Natural killer cell treated with Interleukin-12 subunit alpha and Interleukin-12 subunit beta and Interleukin-15 and Interleukin-18, amount 100 ng/mL, for 72 hours (primary cell): ENCODE measurements at places on chromosomes 2 and 18. TPM values are rescaled to one million over a fixed set of nuclear protein-coding genes. Genes with fewer than 3 reads are reported as not detected.

MZT2B gene
- total RNA-seq = 179 TPM

KCNG2 gene
- not detected for total RNA-seq

FIGN gene
- total RNA-seq = not detected

C2orf80 gene
- not detected for total RNA-seq

LYG2 gene
- not detected for total RNA-seq

DNA sequence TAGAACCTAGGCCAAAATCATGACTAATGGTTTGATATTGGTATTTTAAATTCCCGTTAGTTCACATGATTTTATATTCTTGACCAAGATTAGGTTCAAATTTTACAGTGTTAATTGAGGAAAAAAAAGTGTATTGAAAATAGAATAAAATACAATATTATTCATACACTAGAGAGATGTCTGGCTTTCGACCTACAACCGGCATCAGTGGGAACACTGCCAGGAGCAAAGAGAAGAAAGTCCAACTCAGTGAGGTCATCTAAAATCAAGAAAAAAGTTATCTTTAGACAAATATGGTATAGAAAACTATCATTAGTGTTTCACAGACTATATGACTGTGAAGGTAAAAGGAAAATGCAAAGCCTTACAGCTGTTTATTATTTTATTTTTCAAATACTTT, 81.5 kb downstream of the PIGN start:
- H3K27me3 ChIP-seq = no peaks in the 10 kb centered on the region
- DNase-seq = no peak
- no peaks in the 10 kb centered on the region for H3K4me1 ChIP-seq
- H3K27ac ChIP-seq = no peak overlapping the region
- H3K36me3 ChIP-seq = no peaks in the 10 kb centered on the region

GRCh38 chr2:86556508-86556907, 6.7 kb downstream of the CHMP3 start:
- no peak overlapping the region for H3K27ac ChIP-seq
- no peaks in the 10 kb centered on the region for H3K27me3 ChIP-seq
- DNase-seq = no peak
- H3K4me3 ChIP-seq = no peak overlapping the region

GRCh38 chr2:219636144-219636915, 8.9 kb downstream of the SLC4A3 start:
- no peaks in the 10 kb centered on the region for H3K36me3 ChIP-seq
- H3K27ac ChIP-seq = no peak overlapping the region
- H3K4me3 ChIP-seq = no peak overlapping the region
- no peak for DNase-seq
- peaks cover 6% of the 10 kb centered on the region for H3K4me1 ChIP-seq

DNA sequence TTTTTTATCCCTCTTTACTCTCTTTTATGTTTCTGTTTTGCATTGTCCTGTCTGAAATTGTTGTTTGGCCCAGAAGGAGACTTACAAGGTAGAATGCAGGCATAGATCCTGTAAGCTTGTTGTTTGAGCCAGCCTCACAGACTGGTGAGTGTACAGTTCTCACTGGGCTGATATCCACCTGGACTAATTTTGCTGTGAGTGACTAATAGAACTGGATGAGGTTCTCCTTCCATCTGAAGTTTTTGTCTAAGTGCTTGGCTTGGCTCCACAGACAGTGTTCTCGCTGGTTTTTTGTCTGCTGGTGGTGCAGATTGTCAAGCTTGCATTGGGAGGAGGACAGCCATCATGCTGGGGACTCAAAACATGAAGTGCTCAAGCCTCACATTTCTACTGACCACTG, 495.7 kb downstream of the TSN start:
- H3K36me3 ChIP-seq = no peaks in the 10 kb centered on the region
- no peaks in the 10 kb centered on the region for H3K4me1 ChIP-seq
- H3K27me3 ChIP-seq = no peaks in the 10 kb centered on the region
- H3K27ac ChIP-seq = no peak overlapping the region
- no peak overlapping the region for H3K4me3 ChIP-seq
- DNase-seq = no peak

- H3K36me3 ChIP-seq = peaks cover 5% of the 10 kb centered on the region
- peaks cover 4% of the 10 kb centered on the region for H3K4me1 ChIP-seq
- H3K27ac ChIP-seq = no peak overlapping the region
- no peaks in the 10 kb centered on the region for H3K27me3 ChIP-seq
- H3K4me3 ChIP-seq = no peak overlapping the region
- no peak for DNase-seq
Measured at GRCh38 chr2:260507-261161, 3.2 kb downstream of the SH3YL1 start.

- no peak for DNase-seq
- H3K27me3 ChIP-seq = peaks cover 13% of the 10 kb centered on the region
- no peaks in the 10 kb centered on the region for H3K4me1 ChIP-seq
- no peaks in the 10 kb centered on the region for H3K36me3 ChIP-seq
- no peak overlapping the region for H3K27ac ChIP-seq
Measured at GRCh38 chr18:62438402-62438801, 84.4 kb upstream of the ZCCHC2 start.

DNA sequence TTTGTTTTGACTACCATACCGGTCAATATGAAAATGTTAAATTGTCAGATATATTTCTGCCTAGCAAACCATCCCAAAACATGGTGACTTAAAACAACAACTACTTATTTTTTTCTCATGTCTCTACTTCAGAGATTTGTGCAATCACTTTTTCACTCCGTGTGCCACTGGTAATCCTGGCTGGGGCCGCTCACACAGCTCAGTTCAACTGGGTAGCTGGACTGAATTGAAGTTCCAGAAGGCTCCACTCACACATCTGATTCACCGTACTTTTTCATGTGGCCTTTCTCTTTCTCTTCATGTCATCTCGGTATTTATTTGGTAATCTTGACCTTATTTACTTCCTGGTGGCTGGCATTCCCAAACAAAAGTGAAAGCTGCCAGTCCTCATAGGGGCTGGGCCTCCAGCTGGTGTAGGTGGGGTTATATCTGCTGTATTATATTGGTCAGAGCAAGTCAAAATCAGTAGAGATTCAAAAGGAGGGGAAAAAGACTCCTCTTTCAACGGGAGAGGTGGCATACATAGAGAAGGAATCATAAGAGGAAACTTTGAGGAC, 513.9 kb upstream of the NXPH2 start:
- H3K27ac ChIP-seq = no peak overlapping the region
- H3K4me1 ChIP-seq = no peaks in the 10 kb centered on the region
- H3K27me3 ChIP-seq = no peaks in the 10 kb centered on the region
- H3K4me3 ChIP-seq = no peak overlapping the region

- H3K36me3 ChIP-seq = no peaks in the 10 kb centered on the region
- no peak for DNase-seq
Measured at GRCh38 chr2:60468382-60469085, 84.9 kb downstream of the BCL11A start.

- no peaks in the 10 kb centered on the region for H3K27me3 ChIP-seq
- H3K27ac ChIP-seq = peak overlapping the region; percentile 41
- DNase-seq = no peak
- H3K4me3 ChIP-seq = peak overlapping the region; percentile 65
- peaks cover 24% of the 10 kb centered on the region for H3K36me3 ChIP-seq
Measured at GRCh38 chr2:232772531-232772930, 3.8 kb downstream of the KCNJ13 start.

GRCh38 chr18:22422909-22423548, 5.3 kb upstream of the CTAGE1 start:
- H3K27me3 ChIP-seq = no peaks in the 10 kb centered on the region
- H3K4me1 ChIP-seq = no peaks in the 10 kb centered on the region
- DNase-seq = no peak
- H3K4me3 ChIP-seq = no peak overlapping the region
- H3K36me3 ChIP-seq = peaks cover 6% of the 10 kb centered on the region

DNA sequence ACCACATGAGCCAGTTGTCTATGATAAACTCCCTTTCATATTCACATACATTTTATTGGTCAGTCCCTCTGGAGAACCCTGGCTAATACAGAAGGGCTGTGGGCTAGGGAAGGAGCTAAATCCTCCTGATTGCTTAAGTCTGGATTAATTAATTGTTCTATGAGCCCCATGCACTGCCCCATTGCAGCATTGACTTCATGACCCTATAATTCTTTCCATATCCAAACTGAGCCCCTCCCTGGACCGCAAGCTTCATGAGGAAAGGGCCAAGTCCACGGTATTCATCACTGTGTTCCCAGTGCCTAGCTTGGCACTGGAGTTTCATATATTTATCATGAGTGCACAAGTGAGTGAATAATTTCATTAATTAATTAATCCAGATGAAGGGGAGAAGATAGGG, 124.0 kb downstream of the MBD2 start:
- DNase-seq = no peak
- no peak overlapping the region for H3K27ac ChIP-seq
- no peaks in the 10 kb centered on the region for H3K4me1 ChIP-seq

DNA sequence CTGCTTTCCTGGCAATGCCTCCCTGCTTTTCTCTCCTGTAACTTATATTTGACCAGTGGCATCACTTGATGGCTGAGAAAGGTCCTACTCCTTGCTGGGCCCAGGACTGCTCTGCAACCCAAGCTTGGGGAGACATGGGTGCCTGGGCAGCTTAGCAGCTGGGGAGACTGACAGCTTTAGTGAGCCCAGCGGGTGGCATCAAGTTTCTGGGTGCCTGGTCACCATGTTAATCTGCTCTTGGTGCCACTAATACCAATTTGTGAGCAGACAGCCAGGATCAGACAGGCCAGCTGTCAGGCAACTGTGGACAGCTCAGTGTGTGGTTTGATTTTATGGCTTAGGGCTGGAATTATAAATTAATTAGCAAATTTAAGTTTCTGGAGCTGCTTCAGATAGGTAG, 144.8 kb upstream of the GLI2 start:
- no peaks in the 10 kb centered on the region for H3K36me3 ChIP-seq
- H3K27ac ChIP-seq = no peak overlapping the region
- no peaks in the 10 kb centered on the region for H3K4me1 ChIP-seq
- no peak for DNase-seq

GRCh38 chr2:73285159-73285739, 971 bp upstream of the FBXO41 start:
- H3K27ac ChIP-seq = peak overlapping the region; percentile 36
- H3K36me3 ChIP-seq = no peaks in the 10 kb centered on the region
- H3K27me3 ChIP-seq = peaks cover 15% of the 10 kb centered on the region
- peaks cover 23% of the 10 kb centered on the region for H3K4me1 ChIP-seq
- no peak for DNase-seq

- H3K4me3 ChIP-seq = no peak overlapping the region
- H3K36me3 ChIP-seq = peaks cover 5% of the 10 kb centered on the region
- DNase-seq = no peak
- peaks cover 16% of the 10 kb centered on the region for H3K27me3 ChIP-seq
- H3K4me1 ChIP-seq = no peaks in the 10 kb centered on the region
- no peak overlapping the region for H3K27ac ChIP-seq
Measured at GRCh38 chr2:62586981-62587380, 81.0 kb upstream of the TMEM17 start.

- H3K27me3 ChIP-seq = no peaks in the 10 kb centered on the region
- no peaks in the 10 kb centered on the region for H3K36me3 ChIP-seq
- no peak overlapping the region for H3K4me3 ChIP-seq
- DNase-seq = no peak
- H3K4me1 ChIP-seq = peaks cover 24% of the 10 kb centered on the region
- H3K27ac ChIP-seq = peak overlapping the region; percentile 90
Measured at GRCh38 chr2:86078774-86079545, 26.7 kb downstream of the POLR1A start.

GRCh38 chr2:219570194-219570923, 980 bp downstream of the OBSL1 start:
- no peaks in the 10 kb centered on the region for H3K4me1 ChIP-seq
- peaks cover 30% of the 10 kb centered on the region for H3K27me3 ChIP-seq
- DNase-seq = no peak
- H3K36me3 ChIP-seq = no peaks in the 10 kb centered on the region
- H3K4me3 ChIP-seq = peak overlapping the region; percentile 6

GRCh38 chr2:16037808-16038457, 97.6 kb downstream of the MYCN start:
- H3K27me3 ChIP-seq = peaks cover 8% of the 10 kb centered on the region
- H3K4me3 ChIP-seq = no peak overlapping the region
- H3K27ac ChIP-seq = no peak overlapping the region
- no peaks in the 10 kb centered on the region for H3K36me3 ChIP-seq

DNA sequence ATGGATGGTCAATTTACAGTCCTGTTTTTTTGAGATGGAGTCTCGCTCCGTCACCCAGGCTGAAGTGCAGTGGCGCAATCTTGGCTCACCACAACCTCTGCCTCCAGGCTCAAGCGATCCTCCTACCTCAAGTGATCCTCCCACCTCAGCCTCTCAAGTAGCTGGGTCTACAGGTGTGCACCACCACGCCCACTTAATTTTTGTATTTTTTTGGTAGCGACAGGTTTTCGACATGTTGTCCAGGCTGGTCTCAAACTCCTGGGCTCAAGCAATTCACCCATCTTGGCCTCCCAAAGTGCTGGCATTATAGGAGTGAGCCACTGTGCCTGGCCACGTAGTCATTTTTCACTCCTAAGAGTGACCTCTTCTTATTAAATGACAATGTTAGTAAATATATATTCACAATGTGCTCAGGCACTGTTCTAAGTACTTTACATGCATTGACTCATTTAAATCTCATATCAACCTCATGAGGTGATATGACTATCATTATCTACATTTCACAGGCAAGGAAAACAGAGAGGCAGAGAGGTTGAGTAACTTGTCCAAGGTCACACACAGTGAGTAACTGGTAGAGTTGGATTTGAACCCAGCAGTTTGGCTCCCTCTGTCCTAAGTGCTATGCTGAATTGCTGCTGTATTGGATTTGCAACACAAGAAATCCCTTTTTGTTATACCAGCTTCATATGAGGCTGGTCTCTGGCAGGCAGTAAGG, 5.6 kb upstream of the DIS3L2 start:
- H3K4me3 ChIP-seq = no peak overlapping the region
- no peak overlapping the region for H3K27ac ChIP-seq
- peaks cover 23% of the 10 kb centered on the region for H3K27me3 ChIP-seq
- no peak for DNase-seq

DNA sequence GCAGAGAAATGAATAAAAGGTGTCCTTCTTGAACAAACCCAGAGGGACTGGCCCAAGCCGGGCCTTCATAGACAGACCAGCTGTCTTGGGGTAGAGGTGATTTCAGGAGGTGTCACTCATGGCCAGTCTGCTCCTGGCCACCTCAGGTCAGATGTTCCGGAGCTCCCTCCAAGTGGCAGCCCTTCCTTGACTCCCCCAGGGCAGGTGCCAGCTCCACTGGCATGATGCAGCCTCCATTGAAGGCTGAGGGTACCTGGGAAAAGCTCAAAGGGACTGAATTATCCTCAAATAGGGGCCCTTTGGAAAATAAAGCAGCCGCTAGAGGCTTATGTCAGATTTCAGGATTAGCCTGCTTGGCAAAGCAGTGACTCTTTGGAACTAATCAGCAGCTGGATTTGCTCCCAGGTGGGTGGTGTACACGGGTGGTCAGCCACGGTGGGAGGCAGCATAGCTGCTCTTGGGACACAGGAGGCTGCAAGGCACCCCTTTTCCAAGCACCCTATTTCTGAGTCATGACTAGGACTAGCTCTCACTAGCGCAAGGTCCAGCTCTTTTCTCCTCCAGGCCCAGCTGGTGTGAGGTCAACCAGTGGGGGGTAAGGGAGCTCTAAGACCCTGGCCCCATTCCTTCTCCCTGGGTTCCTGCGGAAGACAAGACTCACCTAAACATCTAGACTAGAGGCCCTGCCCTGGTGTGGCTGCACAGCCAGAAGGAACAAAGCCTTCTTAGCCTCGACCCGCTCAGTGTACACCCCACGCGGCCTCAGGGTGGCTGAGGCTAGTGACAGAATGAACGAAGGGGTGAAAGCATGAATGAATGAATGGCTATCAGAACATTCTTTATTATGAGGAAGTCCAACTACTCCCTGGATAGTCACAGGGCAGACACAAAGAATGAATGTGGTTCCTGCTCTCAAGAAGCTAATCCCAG, 29.3 kb downstream of the HS1BP3 start:
- peaks cover 13% of the 10 kb centered on the region for H3K4me1 ChIP-seq
- no peak for DNase-seq
- H3K36me3 ChIP-seq = no peaks in the 10 kb centered on the region
- no peak overlapping the region for H3K27ac ChIP-seq

GRCh38 chr2:75010571-75010970, 52.1 kb downstream of the POLE4 start:
- peaks cover 5% of the 10 kb centered on the region for H3K36me3 ChIP-seq
- no peak for DNase-seq
- H3K27ac ChIP-seq = no peak overlapping the region
- H3K27me3 ChIP-seq = no peaks in the 10 kb centered on the region
- H3K4me1 ChIP-seq = no peaks in the 10 kb centered on the region
